ENCODE measurements at places on chromosomes 12 and 14.

- DNase-seq = no peak
Observed at GRCh38 chr14:65195042-65195719, 92.9 kb upstream of the MAX start.

DNA sequence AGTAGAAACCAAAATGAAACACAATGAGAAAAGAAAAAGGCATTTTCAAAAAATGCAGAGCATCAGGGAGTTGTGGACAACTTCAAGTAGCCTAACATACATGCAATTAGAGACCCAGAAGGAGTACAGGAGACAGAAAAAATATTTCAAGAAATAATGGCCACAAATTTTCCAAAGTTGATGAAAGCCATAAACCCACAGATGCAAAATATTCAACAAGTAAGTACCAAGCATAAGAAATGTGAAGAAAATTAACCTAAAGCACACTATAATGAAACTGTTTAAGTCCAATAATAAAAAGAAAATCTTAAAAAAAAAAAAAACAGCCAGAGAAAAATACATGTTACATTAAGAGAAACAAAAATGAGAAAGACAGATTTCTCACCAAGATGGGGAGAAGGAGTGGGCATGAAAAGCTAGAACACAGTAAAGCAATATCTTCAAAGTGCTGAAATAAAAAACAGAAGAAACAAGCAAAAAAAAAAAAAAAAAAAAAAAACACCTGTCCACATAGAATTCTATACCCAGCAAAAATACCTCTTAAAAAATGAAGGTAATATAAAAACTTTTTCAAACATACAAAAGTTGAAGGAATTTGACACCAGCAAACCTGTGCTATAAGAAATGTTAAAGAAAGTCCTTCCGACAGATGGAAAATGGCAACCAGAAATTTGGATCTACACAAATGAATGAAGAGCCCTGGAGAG is 77.1 kb downstream of the PRKAB1 start:
- DNase-seq = no peak

DNA sequence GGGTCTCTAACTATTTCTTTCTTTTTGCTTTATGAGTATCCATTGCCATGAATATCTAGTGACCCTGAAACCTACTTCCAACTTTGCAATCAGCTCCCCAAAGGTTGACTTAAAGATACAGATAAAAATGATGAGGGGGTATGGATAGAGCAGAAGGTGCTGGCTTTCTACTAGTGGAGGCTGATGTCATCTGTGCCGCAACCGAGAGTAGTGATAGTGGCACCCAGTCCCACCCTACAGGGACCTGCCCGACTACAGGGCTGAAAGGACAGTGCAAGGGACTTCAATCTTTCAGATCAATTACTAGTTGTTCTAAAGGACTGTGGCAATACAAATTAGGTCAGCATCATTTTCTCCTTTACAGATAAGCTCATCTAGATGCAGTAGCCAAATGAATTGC is 806.0 kb downstream of the VRK1 start:
- DNase-seq = no peak

GRCh38 chr14:105694961-105695360 is 168.6 kb downstream of the TMEM121 start:
- DNase-seq = no peak

- no peak for DNase-seq
Observed at GRCh38 chr14:94334872-94335271, 11.7 kb upstream of the SERPINA6 start.
